ENCODE measurements at places on chromosomes 2 and 18.

- DNase-seq: no peak
These were observed 45.0 kb downstream of the PMS1 start for GRCh38 chr2:189829102-189829833.

- DNase-seq: no peak
These were observed 78.0 kb downstream of the SPOPL start for GRCh38 chr2:138579556-138579955.

DNA sequence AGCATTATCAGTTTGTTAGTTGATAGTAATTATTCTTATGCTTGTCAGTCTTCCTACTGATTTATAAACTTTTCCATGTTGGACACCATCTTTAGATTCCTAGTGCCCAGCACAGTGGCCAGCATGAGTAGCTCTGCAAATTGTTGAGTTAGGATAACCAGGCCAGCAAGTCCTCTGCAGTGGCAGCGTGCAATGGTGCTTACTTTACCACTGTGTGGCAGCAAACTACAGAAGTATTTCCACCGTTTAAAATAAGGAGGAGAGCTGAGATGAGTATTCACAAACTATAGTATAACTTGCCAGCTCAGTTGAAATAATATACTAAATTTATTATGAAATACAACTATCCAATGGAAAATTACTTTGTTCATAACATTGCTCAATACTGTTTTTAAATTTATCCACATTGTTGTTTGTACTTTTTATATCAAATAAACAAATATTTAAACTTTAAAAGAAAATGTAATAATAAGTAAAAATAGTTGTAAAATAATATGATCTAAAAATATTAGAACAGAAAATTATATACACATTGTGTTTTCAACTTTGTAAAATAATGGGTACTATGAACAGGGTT lies 9.3 kb upstream of the THADA start:
- peak; percentile 38 for DNase-seq

GRCh38 chr18:78826631-78827030 lies 153.0 kb upstream of the SALL3 start:
- DNase-seq: no peak
